ENCODE measurements at places on chromosomes 7 and 10.

GRCh38 chr7:38535073-38535472, 96.1 kb downstream of the AMPH start:
- no peak for DNase-seq

DNA sequence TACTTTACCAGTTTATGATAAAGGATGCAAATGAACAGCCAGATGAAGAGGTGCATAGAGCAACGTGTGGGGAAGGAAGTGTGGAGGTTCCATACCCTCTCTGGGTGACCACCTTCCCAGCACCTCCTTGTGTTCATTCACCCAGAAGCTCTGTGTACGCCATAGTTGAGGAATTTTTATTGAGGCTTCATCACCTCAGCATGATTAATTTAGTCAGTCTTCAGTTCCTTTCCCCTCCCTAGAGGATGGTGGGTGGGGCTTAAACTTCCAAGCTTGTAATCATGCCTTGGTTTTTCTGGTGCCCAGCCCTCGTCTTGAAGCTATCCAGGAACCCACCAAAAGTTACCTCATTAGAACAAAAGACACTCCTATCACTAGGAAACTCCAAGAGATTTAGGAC, 162.7 kb downstream of the PLCE1 start:
- DNase-seq = no peak

DNA sequence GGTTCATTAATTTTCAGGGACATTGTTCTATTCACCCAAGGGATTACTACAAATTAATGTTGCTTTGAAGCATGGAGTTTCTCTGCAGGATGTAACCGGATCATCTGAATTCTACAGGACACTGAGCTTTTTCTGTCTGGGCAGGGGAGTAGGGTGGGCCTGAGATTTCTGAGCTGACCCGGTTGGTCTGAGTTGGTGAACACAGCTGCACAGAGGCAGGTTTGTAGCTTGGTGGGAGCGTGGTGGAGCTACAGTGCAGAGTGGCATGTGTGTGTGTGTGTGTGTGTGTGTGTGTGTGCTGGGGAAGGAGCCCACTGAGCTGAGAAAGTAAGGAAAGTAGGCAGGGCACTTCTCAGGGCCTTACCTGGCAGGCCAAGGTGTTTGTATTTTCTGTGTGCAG, 62.6 kb downstream of the SH2D4B start:
- no peak for DNase-seq

DNA sequence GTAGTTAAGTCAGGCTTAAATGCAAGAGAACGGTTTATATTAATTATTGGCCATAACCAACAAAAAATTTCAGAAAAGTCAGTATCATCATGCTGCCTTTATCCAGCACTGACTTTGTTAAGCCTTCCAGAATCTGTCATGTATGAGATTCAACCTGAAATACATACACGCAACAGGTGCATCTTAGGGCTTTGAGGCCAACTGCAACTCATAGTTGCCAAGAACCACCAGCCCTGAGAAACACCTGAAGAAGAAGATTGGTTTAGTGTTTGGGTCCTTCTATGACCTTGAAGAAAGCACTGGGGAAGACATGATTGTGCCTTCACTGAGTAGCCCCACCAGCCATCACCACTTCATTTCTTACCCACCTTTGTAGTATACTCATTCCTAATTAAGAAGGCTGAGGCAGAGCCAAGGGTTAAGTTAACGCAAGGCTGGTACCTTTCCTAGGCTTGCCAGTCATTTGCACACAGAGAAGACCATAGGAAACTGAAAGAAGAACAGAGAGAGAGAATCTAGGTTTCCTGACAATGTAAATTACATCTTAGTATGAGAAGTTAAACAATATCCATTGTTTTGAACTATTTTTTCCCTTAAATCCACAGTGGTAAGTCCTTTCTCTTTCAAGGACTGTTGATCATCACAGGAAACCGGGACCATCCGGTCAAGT, 200.1 kb upstream of the PRKCQ start:
- DNase-seq = no peak

GRCh38 chr10:688312-689120, 952 bp downstream of the DIP2C start:
- no peak for DNase-seq

GRCh38 chr7:128917122-128917521, 6.6 kb upstream of the KCP start:
- no peak for DNase-seq

DNA sequence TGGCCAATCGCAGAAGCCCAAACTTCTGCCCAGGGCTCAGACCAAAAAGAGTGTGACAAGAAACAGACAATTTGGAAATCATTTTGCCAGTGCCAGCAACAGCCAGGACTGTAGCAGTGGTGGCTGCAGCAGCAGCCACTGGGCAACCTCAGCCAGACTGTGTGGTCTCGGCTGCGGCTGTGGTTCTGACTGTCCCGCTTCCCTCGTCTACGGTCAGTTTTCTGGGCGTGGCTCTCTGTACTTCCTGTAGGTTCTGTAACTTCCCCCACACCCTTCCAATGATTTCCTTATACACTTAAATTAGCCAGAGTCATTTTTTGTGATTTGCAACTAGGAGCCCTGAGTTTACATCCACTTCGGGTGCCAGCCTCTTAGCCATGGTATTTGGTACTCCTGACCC, 39.9 kb downstream of the CYTH3 start:
- DNase-seq = no peak

GRCh38 chr10:122207596-122207995, 63.5 kb upstream of the BTBD16 start:
- DNase-seq = no peak

DNA sequence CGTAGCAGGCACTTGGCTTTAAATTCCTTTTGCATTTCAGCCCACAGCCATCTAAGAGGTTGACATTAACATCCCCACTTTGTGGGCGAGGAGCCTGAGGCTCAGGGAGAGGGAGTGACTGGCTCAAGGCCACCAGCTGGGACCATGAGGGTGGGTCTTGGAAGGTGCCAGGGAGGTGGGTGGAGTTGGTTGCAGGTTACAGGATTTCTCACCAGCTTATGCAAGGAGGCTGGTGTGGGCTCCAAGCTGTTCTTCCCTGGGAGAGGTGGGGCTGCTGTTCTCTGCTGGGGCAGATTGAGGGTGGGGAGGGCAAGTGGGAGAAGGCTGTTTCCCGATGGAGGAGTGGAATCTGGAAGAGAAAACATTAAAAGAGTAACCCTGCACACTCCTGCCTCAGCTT, 14.1 kb upstream of the C10orf95 start:
- DNase-seq = no peak

DNA sequence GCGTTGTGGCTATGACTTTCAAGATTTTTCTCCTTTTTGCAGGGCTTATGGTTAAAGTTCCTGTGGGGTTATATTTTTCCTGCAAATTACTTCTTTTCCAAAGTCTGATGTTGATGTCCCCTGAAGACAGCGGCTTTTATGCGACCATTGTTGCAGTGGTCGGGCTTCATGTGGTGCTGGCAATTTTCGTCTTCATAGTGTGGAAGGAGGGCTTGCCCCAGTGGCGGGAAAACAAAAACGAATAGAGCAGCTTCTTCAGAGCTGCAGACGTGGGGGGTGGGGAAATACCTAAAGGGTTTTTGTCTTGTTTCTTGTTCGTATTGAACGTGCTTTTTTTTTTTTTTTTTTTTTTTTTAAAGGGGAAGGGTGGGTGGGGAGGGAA, 53.8 kb downstream of the MCMBP start:
- DNase-seq = no peak

GRCh38 chr7:32222251-32222900, 152.2 kb upstream of the PDE1C start:
- no peak for DNase-seq

- no peak for DNase-seq
Observed at GRCh38 chr10:114516356-114516755, 112.1 kb upstream of the AFAP1L2 start.

GRCh38 chr10:72251635-72252034, 22.1 kb upstream of the DDIT4 start:
- no peak for DNase-seq

DNA sequence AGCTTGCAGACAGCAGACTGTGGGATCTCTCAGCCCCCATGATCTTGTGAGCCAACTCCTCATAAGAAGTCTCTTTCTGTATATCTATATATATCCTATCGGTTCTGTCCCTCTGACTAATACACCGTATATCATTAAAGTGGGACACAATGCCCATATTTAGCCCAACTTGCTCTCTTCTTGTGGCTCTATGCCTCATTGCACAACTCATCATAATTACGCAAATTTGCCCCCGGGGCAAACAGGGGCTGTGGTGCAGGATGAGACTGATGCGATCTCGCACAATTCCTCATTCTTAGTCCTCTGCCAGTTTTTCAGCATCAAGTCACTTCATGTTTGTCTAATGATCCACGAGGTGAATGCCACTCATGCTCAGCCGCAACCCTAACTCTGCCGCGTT, 183.2 kb downstream of the PRPF18 start:
- no peak for DNase-seq

- DNase-seq = no peak
Observed at GRCh38 chr7:2941216-2941859, 97.2 kb upstream of the GNA12 start.

DNA sequence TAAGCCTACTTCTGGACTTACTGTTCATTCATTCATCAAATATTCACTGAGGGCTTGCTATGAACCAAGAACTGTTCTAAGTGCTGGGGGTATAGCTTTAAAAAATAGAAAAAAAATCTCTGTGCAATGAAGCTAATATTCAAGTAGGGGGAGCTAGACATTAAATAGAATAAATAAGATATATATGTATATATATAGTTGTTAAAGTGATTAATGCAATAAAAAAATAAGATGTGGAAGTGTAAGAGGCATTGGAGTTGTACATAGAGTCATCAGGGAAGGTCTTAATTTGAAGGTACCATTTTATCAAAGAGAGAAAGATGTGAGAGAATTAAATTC, 181.2 kb upstream of the AGR3 start:
- no peak for DNase-seq

DNA sequence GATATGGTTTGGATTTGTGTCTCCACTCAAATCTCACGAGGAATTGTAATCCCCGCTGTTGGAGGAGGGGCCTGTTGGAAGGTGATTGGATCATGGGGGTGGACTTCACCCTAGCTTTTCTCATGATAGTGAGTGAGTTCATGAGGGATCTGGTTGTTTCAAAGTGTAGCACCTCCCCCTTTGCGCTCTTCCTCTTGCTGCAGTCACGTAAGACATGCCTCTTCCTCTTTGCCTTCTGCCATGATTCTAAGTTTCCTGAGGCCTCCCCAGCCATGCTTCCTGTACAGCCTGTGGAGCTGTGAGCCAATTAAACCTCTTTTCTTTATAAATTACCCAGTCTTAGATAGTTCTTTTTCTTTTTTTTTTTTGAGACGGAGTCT, 17.1 kb downstream of the CDNF start:
- DNase-seq = no peak

DNA sequence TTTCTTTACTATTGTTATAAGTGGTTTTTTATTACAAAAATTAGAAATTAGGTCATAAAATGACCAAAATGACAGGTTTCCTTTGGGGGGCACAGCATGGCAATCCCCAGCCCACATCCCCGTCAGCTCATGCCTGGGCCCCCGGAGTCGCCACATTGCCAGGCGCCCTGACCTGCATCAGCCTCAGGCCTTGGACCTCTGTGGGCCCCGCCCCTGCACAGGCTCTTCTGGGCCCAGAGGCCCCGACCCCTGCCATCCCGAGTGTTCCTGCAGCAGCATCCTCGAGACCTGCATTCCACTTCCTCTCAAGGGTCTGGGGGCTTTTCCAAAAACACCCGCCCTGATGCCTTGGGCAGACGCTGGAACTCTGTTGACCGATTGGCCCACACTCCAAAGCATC, 391.1 kb upstream of the MGMT start:
- DNase-seq = no peak

DNA sequence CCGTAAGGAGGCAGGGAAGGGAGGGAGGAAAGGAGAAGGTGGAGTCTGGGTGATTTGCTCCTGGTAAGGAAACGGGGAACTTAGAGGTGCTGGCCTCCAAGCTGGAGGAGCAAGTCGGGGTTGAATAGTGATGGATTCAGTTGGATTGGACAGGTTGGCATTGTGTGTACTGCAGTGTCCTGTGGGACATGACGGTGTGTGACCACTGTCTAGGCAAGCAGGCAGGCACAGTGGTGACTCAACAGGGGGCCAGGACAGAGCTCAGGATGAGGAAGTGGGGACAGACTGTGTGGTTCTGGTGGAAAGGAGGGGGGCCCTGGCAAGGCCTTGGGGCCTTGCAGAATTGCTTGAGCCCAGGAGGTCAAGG, 48.8 kb downstream of the COL26A1 start:
- DNase-seq = no peak

GRCh38 chr7:97982647-97983046, 7.3 kb downstream of the OCM2 start:
- DNase-seq = no peak

DNA sequence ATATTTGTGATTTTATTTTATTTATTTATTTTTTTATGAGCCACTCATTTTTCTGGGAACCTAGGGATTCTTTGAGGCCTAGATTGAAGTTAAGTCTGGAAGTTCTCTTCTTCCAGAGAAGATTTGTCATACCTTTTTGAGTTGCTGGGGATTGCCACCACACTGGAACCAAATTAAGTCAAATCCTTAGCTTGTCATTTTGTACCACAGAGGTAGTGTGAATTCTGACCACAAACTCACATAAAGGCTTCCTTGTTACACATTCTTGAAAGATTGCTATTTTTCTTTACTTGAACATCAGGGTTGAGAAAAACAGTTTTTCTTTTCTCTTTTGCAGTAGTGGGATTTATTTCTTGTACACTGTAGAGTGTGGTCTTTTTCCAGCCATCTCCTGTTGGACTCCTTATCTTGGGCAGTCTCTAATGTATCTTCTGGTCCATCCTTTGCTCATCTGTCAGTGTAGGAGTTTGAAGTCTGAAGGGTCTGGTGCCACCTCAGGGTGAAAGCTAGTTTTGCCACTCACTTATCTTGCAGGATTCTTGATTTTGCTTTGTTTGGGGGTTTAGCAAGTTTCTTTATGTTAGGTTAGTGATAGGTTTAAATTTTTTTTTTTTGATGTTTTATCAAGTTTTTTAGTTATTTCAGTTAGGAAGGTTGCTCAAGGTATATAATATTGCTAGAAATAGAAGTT, 24.8 kb downstream of the PCBD1 start:
- DNase-seq = no peak

DNA sequence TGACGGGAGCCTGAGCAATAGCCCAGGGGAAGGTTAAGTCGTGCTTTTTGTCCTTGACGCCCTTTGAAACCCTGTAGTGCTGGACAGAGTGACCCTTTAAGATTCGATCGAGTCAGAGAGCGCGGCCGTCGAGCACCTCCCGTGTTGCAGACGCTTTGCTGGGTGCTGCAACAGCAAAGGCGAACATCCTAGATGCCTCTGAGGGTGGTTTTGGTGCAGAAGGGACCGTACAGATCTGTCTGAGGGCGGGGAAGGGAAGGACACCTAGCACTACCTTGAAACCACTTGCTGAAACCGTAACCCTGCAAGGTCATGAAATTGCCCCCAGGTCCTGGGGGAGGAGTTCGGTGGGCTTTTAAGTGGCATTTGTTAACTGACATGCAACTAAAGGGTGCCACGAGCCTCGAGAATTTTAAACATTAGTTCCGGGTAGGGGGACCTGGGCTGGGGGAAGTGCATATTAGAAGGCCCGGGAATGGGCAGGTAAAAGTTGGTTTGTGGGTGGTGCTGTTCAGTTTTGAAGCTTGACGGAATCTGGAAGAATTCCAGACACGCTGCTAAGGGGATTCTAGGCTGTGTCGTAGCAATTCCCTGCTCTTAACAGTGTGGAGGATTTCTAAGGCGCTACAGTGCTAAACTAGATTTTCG, 786 bp downstream of the ATP5F1C start:
- no peak for DNase-seq

GRCh38 chr7:115654384-115655214, 376.0 kb downstream of the TFEC start:
- no peak for DNase-seq
